ENCODE measurements at places on chromosomes 5 and 9.
A peak's percentile ranks its signal among the peaks of the same experiment; 100 is the strongest.

- DNase-seq: no peak
These were observed 9.4 kb downstream of the G3BP1 start for GRCh38 chr5:151781201-151781600.

GRCh38 chr5:115584501-115584900, 17.8 kb downstream of the TICAM2 start:
- DNase-seq: no peak

DNA sequence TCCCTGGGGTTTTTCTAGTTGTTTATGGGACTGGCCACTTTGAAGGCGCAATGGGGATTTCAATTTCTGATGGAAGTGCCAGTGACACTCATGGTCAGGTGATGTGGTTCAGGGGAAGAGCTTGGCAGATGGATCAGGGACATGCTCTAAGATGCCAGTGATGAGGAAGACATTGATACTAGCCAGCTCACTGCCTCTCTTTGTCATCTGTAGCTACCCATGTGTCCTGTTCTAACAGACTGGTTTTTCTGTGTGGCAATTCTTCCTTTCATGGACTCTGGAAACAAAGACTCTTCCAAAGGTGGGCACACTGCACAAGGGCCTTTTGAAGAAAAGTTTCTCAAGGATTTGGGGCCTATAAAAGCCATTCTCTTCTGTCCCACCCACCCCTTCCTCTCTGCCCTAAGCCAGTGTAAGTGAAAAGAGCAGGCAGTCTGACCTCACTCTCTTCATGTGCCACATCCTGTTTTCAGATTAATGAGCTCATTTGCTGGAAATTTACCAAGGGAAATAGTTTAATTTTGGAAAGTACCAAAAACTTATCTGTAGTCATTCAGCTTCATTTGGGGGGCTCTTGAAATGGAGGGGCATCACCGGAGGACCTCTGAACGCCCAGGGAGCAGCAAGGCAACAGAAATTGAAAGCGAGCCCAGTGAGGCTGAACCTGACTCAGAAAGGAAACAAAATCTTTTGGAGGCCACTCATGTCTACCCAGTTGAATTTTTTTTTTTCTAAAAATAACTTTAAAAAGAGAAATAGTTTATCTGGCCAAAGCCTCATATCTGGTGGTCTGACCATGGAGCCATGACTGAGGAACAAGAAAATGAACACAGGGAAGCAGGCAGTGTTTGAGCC, 4.9 kb upstream of the TRAF1 start:
- peak; percentile 66 for DNase-seq

GRCh38 chr5:45695804-45696156, 400 bp downstream of the HCN1 start:
- DNase-seq: no peak

DNA sequence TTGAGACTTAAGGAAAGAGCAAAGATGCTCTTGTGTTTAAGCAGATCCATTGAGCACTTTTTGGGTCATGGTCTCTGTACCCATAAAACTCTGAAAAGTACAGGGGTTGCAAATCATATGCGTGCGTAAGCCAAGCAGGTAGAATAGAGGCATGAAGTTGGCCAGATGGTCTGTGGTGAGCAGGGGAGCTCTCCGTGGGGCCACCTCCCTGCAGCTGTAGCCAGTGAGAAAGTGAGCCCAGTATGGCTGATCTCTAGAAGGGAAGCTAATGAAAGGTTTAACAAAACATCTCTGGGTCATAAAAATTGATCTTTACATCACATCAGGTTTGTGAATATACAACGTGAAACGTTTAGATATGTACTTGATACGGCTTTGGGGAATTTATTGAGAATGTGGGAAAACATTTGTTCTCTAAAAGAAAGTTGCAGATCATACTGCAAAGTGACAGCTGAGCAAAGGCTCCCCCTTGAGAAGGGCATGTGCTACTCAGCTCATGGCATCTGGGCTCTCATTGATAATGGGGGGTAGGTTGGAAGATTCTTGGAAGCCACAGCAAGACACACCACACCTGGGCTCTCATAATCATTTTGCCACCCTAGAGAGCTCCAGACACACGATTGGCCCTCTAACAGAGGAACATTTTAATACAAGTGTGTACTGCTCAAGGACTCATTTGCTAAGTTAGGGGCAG, 30.6 kb downstream of the SH3GL2 start:
- no peak for DNase-seq

DNA sequence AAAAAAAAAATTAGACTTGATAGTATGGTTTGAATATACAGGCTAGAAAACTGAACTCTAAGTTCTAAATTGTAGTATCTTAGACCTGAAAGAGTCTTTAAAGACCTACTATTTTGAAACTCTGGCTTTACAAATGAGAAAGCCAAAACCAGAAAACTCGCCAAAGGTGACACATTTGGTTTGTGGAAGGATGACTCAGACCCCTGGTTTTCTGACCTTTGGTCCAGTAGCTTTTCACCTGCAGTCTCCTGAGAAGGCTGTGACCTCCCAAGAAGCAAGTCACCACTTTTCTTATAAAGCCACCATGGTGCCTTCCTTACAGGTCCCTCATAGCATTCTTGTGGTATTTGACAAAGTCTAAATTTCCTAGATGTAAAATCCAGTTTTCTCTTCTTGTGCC, 102.1 kb upstream of the CEP78 start:
- no peak for DNase-seq

DNA sequence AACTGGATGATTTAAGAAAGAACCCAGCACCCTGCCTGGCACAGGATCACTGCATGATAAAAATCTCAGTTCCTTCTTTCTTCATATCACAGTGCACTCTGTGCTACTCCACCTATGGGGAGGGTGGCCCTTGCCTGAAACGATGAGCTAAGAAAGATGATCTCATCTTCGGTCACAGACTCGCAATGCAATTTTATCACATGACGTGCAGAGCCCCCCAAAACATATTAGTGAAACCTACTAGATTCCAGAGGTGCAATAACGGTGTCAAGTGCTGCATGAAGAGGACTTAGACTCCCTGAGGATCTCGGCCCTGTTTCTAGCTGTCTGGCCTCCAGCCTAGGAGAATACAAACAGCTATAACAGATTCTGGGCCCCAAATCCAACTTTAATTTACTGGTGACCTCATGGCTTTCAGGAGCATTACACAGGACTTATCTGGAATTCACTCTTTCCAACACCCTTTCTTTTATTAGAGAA, 104.0 kb downstream of the EBF1 start:
- DNase-seq: no peak

DNA sequence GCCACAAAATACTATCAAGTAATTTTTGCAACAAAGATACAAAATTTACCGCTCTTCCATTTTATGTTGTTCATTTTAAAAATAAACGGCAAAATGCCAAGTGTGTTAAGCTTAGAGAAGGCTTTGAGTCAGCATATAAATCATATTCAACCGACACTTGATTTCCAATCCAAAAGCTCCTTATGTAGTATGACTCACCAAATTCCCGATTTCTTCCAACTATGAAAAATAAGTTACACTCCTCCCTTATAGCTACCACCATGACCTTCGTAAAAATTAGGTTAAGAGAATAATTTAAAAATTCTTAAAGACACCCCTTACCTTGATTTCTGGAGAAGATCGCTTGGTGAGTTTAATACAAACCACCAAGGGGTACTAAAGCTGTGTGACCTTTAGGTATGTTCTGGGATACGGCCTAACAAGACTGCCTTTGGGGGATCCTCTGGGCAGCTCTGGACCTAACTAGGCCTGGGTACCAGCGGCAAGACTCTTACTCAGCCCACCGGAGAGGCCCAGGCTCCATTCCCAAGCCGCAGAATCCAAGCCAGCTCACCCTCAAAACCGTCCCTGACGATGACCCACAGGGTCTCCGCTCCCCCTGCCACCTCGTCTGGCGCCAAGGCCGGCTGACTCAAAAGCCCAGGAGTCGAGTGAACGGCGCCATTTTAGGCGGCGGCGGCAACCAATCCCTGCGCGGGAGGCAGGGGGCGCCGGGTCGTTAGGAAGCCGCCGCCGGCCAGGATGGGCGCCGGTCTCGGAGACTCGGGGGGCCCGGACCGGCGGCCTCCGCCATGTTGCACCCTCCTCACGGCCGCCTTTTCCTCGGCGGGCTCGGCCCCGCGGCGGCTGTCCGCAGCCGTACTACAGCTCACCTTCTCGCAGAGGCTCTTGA, 739 bp downstream of the PPP2CA start:
- DNase-seq: peak; percentile 63

DNA sequence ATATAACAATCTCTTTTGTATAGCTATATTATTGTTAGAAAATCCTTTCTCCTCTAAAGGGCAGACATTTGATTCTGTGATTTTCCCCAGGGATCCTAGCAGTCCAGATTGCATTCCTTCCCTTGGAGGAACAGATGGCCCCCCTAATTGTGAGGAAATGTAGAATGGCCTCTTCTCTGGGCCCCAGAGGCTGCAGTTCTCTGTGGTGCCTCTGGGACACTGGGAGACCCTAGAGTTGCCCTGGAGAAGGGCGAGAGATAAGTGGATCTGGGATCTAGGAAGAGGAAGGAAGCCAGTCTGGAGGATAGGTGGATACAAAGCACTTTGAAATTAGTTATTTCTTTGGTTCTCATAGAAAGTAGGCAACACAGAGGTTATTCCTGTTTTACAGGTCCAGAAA, 1.9 kb upstream of the HINT2 start:
- DNase-seq: no peak

DNA sequence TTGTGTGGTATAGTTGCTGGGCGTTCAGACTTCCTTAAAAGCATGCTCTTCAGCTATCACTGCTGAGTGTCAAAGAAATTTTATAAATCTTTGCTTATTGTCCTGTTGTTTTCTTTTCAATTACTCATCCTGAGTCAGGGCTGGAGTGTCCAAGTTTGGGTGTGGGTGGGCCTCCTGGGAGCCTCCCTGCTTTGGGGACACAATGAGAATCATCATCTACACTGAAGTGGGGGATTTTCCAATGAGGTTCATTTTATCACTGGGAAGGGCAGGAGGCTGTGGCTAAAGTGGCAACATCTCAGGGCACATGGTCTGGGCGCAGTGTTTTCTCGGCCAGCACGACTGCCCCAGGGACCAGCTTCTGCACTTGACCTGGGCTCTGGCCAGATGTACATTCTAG, 19.5 kb downstream of the GFPT2 start:
- no peak for DNase-seq
